Activated gamma-delta T cell treated with Interleukin-2 at 50 U/mL for 16 hours (primary cell): ENCODE measurements at places on chromosomes 5 and 9.
A peak's percentile ranks its signal among the peaks of the same experiment; 100 is the strongest.

- DNase-seq: no peak
Measured at GRCh38 chr9:86672966-86673365, 274.3 kb downstream of the GAS1 start.

- DNase-seq: no peak
Measured at GRCh38 chr9:28762167-28762566, 1188.9 kb upstream of the C9orf72 start.

DNA sequence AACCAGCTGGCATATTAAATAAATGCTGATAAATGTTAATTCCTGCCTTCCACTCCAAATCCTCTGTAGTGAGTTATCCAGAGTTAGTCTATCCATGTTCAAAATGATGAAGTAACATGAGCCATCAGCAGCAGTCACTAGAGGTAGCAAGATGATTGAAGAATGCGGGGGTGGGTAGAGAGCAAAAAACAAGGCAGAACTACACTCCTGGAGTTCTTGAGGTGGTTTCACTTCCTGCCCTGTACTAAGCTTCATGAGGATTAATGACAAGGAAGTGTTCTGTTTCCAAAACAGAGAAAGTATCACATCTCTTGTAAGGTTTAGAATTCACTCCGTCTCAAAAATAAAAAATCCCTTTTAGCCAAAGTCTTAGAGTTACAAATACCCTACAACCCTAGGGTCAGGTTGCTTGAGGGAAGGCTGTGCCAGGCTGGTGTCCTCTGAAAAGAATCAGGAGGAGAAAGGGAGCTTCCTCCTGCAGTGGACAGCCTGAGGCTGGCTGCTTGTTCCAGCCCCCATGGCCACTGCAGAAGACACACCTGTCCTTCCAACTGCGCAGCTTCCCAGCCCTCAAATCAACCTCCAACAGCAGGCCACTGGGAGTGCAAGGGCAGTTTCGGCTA is 180.2 kb downstream of the DENND1A start:
- no peak for DNase-seq

GRCh38 chr5:43006424-43007202 is 33.5 kb downstream of the ANXA2R start:
- no peak for DNase-seq

DNA sequence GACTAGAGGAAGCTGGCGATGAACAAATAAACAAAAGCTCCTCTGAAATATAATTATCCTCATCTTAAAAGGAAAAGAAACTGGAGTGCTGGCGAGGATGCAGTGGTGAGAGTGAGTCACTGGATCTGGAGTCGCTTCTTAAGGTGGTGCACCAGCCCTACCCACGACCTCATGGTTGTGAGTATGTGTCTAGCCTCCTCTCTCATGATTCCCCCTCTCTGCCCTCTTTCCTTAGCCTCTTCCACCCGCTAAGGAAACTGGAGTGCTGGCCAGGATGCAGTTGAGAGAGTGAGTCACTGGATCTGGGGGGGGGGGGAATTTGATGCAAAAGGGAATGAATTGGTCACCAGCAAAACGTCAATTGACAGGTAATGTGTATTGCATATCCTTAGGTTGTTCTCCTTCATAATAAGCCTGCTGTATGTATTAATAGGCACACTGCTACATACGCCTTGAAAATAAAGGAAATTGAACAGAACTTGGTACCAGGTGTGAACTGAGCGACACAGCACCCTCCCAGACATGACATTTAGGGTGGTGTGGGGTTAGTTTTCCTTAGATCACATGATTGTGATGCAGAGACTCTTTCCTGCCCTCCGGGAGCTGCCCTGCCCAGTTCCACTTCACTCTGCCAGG is 36.3 kb upstream of the EBF1 start:
- DNase-seq: no peak

DNA sequence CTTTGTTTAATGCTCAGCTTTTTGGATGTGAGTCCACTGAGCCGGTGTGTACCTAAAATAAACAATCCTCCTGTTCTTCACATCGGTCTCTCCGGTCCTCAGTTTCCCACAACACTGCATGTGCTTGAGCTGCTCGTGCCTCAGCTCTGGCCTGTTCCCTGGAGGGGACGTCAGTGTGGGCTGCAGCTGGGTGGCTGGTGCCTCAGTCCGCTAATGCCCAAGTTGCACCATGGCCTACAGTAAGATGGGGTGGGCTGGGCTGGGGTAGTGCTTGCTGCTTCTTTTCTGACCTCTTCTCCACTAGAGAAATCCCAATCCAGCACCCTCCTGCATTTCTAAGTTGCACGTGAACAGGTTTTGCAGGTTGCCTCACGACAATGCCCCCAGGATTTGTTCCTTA is 595 bp upstream of the BTNL9 start:
- no peak for DNase-seq

DNA sequence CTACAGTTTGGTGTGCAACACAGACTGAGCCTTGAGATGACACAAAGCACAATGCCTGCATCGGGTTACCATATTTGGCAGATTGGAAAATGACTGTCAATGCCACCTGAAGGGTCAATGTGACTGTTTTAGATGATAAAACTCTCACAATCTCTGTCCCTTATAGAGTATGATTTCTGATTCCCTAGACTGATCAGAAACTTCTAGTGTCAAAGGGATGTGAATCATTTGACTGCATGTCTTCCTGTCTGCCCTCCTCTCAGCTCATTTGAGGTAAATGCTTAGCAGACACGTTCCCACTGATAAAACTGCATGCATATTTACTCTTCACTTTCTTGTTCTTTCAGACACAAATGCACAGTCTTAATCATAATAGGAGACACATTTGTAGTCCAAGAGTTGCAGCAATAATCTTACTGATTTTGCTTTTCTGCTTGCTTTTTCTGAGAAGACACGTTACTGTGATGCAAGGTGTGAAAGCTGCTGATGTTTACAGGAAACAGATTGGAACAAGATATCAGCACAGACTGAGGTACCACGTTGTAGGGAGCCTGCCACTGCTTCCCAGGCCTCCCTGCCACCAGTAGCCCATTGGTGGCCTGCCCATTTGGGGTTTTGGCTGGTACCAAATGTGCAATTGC is 77.8 kb downstream of the GCNT4 start:
- peak; percentile 8 for DNase-seq

DNA sequence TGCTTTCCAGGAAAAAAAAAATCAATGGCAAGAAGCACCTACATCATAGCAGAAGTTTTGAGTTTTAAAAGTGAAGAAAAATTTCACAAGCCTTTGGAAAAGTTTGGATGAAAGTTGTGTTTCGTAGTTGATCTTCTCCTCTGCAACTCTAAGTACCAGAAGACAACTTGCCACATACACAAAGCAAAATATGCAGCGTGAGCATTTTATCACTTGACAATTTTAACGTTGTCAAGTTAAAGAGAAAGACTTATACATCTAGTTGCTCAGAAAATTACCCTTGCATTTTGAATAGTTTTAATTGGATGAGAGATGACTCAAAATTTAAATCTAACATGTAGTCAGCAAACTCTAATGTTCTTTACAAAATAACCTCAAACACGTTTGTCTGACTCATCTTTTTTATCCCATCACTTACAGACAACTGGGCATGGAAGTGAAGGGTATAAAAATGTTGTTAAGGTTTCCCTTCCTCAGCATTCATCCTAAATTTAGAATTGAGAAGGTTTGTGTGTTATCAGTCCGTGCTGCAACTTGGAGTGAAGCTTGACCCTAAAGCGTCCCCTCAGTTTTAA is 213.4 kb downstream of the MARCHF11 start:
- DNase-seq: no peak

- peak; percentile 52 for DNase-seq
Measured at GRCh38 chr9:21802418-21803000, at the start of gene MTAP. MTAP (plus strand) TSS chr9:21802636; CDS start chr9:21802749, 113 bp downstream.

- DNase-seq: no peak
Measured at GRCh38 chr5:68730220-68730978, 363.4 kb upstream of the SLC30A5 start.

- no peak for DNase-seq
Measured at GRCh38 chr9:88258601-88259000, 120.3 kb upstream of the SPATA31C2 start.

GRCh38 chr5:40955313-40955712 is 46.0 kb downstream of the C7 start:
- DNase-seq: no peak

DNA sequence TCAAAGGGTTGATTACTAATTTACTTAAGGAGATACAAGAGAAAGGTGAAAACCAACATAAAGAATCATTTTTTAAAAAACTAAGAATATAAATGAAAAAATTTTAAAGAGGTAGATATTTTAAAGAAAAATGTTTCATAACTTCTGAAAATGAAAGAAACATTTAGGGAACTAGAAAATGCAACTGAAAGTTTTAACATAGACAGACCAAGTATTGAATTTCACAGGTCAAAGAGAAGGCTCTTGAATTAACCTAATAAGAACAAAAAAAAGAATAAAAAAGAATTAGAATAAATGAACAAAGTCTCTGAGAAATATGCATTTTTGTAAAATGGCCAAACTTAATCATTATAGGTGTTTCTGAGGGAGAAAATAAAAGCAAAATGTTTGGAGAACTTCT is 16.1 kb upstream of the FAM174A start:
- DNase-seq: no peak

- DNase-seq: no peak
Measured at GRCh38 chr5:104297076-104297475, 734.5 kb upstream of the NUDT12 start.

- DNase-seq: no peak
Measured at GRCh38 chr5:163105456-163105855, 331.9 kb upstream of the CCNG1 start.

- DNase-seq: no peak
Measured at GRCh38 chr9:108374626-108375025, 481.2 kb downstream of the ACTL7B start.

DNA sequence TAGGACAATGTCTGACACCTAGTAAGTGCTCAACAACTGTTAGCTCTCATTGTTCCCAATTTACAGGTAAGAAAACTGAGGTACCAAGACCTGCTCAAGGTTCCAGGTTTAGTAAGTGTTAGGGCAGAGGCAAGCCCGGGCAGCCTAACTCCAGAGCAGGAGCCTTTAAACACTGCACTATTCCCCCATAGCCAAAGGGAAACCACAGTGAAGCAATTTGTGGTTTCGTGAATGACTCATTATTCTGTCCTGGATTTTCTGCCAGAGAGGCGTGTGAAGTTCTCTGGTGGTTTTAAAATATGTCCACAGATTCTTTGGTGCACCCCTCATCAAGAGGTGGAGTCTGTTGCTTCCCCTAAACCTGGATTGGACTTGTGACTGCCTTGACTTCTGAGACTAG is 1.0 kb upstream of the MCC start:
- no peak for DNase-seq

DNA sequence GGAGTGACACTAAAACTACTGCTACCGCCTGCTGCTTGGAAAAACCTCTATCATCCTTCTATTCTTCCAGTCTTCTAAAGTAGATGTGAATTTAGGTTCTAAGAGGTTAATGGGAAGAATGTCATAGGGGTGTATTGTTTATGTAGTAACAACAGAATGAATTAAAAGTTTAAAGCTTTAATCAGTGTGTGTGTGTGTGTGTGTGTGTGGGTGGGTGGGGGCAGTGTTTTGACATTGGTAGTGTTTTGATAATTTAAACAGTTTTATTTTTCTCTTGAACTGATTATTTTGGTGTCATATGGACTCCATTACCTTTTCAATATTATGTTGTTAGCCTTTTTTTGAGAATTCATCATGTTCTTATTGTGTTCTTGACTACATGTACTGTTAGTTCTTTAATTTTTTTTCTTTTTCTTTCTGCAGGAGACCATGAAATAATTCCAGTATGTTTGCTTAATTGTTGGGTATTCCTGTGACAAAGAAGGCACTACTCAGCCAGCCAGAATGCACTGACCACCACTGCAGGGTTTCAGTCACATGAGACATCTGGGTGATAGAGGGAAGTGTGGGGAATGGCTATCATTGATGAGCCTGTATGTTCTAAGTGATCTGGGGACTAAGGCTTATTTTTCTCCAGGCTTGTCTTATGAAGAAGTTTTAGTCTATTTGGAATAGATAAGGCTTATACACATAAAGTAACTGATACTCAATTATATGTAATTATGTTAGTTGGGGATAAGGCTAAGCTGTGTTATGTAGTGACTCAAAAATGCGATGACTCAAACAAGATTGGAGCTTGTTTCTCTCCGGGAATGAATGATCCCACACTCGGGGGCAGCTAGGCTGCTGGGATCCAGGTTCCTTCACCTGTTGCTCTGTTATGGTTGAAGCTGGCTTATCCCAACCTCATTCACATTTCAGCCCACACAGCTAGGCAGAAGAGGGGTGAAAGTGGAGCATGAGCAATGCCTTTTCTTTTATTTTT is 50.2 kb upstream of the ACTBL2 start:
- DNase-seq: no peak

DNA sequence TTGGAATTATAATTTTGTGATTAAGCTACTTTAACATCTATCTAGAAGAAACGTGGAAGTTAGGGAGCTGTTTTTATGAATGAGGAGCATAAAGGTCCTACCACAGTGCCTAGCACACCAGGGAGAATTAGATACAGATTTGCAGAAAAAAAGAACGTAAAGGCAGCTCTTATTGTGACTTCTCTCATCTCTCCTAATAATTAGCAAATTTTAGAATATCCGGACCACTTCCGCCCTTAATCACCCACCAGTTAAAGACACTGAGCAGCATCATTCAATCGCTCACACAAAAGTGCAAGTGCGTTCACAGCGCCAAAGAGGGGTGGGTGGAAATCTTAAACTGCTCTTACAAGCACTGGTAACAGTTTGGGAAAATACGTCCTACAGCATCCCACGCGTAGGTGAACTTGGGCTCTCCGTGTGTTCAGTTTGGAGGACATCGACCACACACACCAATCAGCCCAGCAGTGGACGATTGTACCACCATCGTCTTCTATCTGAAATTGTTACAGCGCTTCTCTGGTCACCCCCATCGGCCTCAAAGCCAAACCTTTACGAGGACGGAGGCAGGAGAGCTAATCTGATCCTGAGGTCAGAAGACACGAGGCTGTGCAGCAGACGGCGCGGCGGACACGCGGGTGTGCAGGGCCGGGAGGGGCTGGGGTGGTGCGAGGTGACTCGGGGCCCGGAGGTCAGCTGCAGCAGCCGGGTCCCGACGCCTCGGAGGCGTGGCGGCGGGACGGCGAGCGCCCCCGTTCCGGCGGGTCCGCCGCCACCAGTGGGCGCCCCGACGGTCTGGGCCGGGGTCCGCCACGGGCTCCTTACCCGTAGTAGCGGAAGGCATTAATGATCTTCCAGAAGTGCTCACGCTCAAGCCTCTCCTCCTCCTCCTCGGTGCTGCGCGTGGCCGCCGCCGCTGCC is 646 bp downstream of the CARNMT1 start:
- DNase-seq: peak; percentile 36

- DNase-seq: no peak
Measured at GRCh38 chr9:137199411-137200121, 975 bp downstream of the TPRN start.

GRCh38 chr9:136750526-136750925 is 2.2 kb upstream of the LCN6 start:
- no peak for DNase-seq

- no peak for DNase-seq
Measured at GRCh38 chr5:149044453-149045088, 18.3 kb downstream of the SH3TC2 start.

DNA sequence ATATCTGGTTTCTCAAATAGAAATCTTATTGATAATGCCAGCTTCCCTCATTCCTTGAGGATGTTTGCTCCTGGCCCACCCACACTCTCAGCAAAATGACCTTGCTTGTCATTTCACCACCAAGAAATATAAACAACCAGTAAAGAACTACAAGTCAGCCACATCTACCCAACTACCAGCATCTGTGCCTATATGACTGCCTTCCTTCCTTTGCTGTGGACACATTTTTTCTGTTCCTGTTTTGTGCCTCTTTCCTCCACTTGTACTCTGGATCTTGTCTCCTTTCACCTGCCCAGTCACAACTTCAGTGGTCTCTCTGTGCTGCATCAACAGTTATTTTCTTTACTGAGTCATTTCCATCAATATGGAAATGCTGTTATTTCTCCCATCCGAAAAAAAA is 20.3 kb downstream of the KIF2A start:
- no peak for DNase-seq
